ENCODE measurements at places on chromosomes 2 and 18.
A peak's percentile ranks its signal among the peaks of the same experiment; 100 is the strongest.

- no peak for DNase-seq
Observed at GRCh38 chr2:241064802-241065354, 37.2 kb downstream of the MTERF4 start.

DNA sequence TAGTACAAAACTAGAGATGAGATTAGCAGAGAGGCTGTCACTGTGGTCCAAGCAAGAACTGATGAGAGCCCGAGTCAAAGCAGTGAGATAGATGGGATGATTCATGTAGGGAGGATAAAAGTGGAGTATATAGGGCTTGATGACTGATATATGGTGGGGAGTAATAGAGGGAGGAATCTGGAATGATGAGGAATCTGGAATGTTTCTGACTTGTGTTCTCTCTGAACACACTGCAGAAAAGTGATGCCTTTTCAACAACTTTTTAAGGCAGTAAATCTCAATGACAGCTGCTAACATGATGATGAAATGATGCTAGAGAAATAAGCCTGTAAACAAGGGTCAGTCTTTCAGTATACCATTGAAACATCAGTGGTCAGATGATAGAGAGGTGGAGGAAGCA is 143.5 kb upstream of the SP5 start:
- no peak for DNase-seq

- DNase-seq: no peak
Observed at GRCh38 chr2:58731488-58731869, 490.4 kb upstream of the FANCL start.

- DNase-seq: peak; percentile 38
Observed at GRCh38 chr18:6605115-6605869, 124.2 kb upstream of the ARHGAP28 start.

DNA sequence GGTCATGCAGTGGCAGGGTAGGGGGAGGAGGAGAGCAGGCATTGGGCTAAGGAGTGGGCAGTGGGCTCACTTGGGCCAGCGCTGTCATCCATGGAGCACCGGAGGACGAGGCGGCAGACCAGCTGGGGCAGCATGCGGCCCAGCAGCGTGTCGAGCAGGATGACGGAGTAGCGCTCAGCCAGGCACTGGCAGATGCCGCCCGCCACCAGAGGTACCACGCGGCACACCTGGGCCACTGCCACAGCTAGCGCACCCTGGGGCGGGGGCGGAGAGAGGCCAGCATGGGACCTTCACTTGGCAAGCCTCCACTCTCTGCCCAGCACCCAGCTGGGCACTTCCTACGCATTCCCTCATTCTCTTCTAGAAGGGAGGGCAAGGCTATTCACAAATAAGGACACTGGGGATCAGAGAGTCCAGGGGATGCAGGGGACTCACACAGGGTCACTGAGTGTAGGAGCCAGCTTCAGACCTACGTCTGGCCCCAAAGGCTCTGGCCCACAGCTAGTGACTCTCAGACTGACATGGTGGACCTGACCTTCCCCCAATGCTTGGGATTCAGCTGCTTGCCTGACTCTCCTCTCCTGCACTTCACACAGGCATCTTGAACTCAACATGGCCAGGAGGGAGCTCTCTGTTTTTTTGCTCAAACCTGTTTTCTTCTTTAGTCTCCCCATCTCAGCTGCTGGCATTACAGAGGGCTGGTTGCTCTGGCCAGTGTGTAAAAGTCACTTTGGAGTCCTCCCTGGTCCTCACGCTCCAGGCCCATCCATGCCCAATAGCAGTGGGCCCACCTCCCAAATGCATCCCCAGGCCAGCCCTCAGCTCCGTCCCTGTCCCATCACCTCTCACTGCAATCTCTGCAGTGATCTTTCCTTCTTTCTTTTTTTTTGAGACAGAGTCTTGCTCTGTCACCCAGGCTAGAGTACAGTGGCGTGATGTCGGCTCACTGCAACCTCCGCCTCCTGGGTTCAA is 4.1 kb downstream of the SFTPB start:
- no peak for DNase-seq

DNA sequence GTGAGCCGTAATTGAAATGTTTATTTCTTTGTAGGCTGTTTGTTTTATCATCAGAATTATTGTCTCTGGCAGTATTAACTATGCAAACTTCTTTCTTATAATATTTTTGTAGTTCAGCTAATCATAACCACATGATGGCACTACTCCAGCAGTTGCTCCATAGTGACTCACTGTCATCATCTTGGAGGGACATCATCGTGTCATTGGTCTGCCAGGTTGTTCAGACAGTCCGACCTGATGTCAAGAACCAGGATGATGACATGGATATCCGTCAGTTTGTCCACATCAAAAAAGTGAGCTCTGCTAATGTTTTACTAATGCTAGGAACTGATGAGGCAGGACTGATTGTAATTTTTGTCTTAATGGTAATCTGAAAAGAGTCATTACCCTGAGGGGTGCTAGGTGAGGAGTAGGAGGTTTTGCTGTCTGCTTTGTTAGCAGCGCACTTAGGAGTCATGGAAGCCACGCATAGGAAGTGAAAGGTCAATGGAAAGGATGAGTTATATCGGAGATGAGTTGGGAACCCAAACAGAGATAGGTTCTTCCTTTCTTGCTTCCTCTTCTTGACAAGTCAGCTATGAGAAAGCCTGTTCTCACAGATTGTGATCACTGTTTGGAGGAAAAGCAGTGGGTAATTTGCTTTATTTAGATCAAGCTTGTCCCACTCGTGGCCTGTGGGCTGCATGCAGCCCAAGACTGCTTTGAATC is 49.2 kb downstream of the PIKFYVE start:
- DNase-seq: peak; percentile 63

GRCh38 chr2:227325839-227326195 is 766 bp downstream of the MFF start:
- peak; percentile 52 for DNase-seq

- DNase-seq: no peak
Observed at GRCh38 chr2:147098940-147099339, 745.9 kb upstream of the ACVR2A start.

- no peak for DNase-seq
Observed at GRCh38 chr2:16130906-16131400, 190.6 kb downstream of the MYCN start.

DNA sequence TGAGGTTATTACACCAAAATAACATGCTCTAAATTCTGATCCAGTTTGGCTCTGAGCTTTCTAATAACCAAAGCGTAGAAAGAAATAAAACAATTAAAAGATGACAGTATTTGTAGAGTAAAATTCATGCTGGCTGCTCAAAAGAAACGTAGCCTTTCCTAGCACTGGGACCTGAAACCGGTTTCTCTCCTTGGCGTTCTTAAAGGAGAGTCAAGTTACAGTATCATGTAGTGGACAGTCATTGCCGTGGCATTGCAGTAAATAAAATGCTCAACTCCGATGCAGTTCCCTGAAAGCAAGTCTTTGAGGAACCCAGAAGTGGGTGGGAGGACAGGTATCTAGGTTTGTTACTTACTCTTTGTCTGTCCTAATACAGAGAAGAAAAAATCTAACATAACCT is 52.7 kb upstream of the ITM2C start:
- DNase-seq: no peak
